ENCODE measurements at places on chromosomes 2 and 18.

- DNase-seq: no peak
These were observed 226.7 kb downstream of the HNMT start for GRCh38 chr2:138190999-138191398.

- DNase-seq: no peak
These were observed 15.1 kb upstream of the LDAH start for GRCh38 chr2:20838016-20838415.

DNA sequence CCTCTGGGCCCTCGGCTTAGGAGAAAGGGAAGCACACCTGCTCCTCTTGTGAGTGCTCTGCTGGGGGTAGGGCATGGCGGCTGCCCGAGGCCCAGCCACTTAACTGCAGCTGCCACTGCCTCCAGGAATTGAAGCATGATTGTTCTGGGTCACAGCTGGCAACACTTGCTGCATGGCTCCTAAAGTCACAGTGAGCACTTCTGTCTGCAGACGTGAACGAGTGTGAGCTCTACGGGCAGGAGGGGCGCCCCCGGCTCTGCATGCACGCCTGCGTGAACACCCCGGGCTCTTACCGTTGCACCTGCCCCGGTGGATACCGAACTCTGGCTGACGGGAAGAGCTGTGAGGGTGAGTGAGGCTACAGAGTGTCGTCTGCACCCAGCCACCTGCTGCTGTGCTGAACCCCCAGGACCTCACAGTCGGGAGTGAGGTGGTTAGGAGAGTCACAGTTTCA, 44.4 kb downstream of the FBLN7 start:
- peak; percentile 63 for DNase-seq

DNA sequence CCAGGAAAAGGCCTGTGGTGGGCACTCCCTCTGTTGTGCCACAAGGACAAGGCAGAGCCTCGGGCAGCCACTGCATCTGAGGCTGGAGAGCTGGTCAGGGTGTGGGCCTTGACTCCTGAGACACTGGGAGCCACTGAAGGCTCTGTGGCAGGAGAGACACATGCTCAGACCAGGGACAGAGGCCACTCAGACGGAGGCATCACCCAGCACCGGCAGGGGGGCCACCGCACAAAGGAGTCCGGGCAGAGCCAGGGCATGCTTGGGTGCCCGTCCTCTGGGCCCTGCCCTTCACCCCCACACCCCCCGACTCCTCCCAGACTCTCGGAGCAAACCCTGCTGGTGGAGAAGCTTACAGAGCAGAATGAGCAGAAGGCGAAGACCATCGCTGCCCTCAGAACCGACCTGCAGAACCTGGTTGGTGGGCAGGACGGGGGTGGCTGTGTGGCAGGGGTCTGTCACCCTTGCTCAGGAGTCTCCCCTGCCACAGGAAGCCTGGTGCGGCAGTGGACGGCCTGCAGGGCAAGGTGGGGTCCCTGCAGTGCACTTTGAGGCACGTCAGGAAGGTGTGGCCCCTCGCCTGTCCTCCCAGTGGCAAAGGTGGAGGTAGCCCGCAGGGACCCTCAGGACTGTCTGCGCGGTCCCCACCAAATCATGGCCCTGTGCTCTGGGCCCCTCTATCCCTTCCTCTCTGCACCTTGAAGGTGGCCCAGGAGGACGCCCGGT, 26.0 kb downstream of the CROCC2 start:
- DNase-seq: peak; percentile 77

DNA sequence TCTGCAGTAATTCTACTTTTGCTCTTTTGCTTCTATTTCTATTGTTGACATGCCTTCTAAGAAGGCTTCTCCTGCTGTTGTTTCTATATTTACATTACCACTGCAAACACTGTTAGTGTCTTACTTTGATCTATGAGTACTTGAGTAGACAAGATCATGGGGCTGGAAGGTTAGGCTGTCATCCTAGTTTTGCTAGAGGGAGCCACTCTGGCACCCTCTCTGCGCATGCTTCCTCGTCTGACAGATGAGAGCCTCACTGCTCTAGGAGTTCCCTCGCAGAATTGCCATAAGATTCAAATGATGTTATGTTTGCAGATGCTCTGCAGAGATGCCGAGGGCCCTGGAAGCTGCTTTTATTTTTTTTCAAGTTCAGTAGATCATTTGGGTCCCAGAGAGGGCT, 185.6 kb downstream of the RNF144A start:
- no peak for DNase-seq

GRCh38 chr2:234710587-234710986, 213.7 kb upstream of the ARL4C start:
- no peak for DNase-seq

DNA sequence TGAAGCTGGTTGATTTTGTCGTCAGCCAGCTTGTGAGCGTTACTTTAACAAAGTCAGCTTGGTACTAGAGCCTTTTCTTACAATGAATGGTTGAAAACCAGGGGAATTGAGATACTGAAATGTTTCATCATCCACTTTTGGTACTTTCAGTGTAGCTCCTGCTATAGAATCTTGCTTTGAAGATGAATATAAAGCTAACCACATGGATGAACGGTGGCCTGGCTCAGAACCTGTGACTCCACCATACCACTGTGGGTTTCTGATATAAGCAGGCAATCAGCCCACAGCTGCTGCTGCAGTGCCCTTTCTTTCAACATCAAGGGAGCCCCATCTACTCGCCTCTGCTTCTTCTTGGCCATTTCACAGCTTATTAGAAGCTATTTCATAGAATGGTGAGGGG, 53.2 kb upstream of the GPR45 start:
- no peak for DNase-seq

- no peak for DNase-seq
These were observed 9.4 kb downstream of the RNU2-63P start for GRCh38 chr2:88006912-88007439.

- DNase-seq: no peak
These were observed 260.1 kb upstream of the FAM98A start for GRCh38 chr2:33859176-33859575.

DNA sequence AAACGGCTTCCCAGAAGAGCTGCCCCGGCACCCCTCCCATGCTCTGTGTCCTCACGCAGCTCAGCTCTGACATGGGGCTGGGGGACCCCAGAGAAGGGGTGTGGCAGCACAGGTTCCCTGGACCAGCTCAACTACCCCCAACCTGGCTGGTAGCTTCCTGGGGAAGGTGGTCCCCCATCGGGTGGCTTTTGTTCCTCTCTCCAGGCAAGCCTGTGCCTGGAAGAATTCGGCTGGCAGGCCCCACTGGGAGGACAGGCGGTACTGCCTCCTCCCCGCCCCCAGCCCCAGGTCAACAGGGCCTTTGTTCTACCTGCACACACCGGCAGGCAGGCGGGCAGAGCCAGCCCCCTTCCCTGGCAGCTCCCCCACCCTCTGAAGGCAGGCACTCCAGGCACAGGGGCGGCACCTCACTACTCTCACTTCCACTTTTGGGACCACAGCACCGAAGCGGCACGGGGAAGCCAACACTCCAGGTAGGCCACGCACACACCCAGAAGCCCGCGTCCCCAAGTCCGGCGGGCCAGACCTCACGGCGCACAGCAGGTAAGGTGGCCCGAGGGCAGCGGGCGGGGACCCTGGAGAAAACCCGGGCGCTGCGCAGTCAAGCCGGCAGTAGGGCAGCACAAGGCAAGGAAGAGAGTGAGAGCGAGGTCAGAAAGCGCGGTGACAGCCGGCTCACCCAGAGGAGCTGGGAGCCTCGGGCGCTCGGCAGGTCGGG, 1.3 kb downstream of the HS6ST1 start:
- DNase-seq: peak; percentile 89

DNA sequence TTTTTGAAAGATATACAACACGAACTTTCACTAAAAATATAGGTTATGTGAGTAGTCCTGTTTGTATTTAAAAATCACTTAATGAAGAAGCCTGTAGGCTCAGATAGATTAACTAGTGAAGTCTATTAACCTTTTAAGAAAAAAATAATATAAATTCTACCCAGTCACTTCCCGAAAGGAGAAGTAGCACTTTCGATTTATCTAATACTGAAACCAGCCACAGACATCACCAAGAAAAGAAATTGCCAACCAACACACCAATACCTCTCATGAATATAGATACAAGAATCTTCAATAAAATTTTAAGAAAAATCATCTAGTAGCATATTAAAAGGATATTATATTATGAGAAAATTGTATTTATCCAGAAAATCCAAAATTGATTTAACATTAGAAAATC, 160.5 kb downstream of the GALNT13 start:
- DNase-seq: no peak

DNA sequence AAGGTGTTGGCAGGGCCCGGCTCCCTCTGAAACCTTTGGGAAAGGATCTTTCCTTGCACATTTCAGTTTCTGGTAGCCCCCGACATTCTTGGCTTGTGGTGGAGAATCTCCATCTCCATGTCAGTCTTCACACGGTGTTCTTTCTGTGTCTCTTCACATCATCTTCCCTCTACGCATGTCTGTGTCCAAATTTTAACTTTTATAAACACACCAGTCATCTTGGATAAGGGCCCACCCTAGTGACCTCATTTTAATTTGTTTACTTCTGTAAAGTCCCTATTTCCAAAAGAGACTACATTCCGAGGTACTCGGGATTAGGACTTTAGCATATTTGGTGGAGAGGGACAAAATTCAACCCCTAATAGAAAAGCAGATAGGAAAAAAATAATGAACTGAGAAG, 138.4 kb downstream of the GALNT3 start:
- DNase-seq: no peak

DNA sequence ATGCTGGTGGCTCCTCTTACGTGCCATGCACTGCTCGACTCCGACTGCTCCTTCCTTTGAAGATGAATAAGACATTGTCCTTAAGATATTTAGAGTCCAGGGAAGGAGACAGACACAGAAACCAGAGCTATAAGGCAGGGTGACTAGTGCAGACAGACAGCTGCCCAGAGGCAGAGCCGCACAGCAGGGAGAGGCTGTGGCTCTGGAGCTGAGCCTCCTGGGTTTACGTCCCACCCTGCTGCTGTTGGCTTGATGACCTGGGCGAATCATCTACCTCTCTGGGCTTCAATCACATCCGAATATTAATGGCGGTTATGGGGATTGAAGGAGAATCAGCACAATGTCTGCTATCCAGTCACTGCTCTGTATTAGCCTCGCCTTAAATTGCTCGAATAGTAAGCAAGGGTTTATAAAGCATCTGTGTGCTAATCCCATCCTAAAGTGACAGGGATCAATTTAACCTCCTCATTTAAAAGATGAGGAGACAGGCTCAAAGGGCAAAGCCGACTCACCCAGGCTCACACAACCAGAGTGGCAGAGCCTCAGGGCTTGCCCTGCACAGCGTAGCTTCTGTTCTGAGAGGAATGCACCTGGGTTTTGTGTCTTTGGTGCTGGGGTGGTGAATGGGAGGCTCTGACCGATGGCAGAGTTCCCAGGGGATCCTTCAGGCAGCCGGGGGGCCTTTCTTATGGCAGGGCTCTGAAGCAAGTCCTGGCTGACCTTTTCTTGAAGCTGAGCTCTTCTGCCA, 284.1 kb downstream of the MYCN start:
- DNase-seq: no peak

DNA sequence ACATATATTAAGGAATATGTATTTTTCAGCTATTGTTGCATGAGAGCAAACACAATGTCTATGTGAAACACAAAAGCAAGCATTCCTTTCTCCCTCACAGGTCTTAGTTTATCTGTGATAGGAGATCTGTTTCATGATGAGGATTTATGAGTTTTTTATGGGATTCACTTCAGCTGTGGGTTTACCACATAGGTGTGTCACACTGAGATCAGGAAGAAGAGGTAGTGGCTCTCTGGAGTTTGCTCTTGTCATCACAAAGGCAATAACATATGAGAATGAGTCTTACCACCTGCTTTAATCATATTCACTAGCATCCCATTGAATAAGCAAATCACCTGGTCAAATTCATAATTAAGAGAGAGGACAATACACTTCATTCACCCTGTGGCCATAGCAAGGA, 960.3 kb upstream of the SLC39A10 start:
- DNase-seq: no peak

GRCh38 chr18:37486848-37487247, 78.8 kb downstream of the CELF4 start:
- no peak for DNase-seq

DNA sequence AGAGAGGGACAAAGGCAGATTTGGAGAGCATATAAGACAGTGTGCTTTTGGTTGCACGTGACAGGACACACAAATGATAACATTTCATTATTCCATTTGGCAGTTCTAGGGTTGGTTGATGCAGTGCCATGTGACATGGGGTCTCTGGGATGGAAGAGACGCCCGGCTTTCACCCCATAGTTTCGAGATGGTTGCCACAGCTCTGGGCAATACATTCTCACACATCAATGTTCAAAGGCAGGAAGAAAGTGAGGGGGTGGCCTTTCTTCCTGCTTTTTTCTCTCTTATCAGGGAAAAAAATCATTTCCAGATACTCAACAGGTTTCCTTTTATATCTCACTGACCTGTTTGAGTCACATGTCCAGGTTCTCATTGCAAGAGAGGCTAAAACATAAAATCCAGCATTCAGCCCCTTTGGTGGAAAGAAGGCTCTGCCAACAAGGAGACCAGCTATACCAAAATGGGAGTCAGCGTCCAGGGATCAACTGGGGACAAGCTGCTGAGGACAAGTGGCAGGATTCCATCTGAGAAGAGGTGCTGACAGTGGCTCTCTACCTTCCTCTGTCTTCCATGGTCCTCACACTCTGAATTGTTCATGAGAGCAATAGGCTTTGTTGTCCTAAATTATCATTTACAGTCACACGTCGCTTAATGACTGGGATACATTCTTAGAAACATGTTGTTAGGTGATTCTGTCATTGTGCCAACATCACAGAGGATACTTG, 29.1 kb upstream of the ANKRD44 start:
- DNase-seq: no peak

DNA sequence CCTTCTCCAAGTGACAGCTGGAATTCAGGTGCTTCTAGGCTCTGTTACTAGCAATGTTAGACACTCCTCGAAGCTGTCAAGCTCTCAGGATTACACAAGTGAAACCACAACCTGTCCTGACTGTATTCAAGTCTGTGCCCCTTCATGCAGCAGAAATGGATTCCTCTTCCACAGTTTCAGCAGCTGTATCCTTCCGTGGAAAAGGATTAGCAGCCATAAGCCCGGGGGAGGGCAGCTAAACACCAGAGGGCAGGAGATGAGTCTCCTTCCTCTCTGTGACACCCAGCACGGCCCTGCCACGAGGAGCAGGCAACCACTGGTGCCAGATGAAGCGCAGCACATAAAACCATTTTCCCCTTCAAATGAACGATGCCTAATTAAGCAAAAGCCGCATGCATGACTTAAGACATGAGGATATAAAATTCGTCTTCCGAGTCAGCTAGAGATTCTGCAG, 1.2 kb downstream of the ST3GAL5 start:
- peak; percentile 66 for DNase-seq

Data from lower leg skin (tissue), 4 donors.